ENCODE measurements at places on chromosomes 6 and 20. TPM values are rescaled to one million over a fixed set of nuclear protein-coding genes. Genes with fewer than 3 reads are reported as not detected.

Gene RREB1
- total RNA-seq, result 46.3 TPM

Gene SLC17A2
- total RNA-seq, result 32.9 TPM

Gene C20orf141
- total RNA-seq, result not detected

Gene CASS4
- 0.89 TPM for total RNA-seq

Gene TRAPPC3L
- not detected for total RNA-seq

Gene ANKRD66
- total RNA-seq, result not detected

Gene SGK2
- total RNA-seq, result 80.2 TPM

Gene KIFC1
- 0.88 TPM for total RNA-seq

Gene POLR1C
- total RNA-seq, result 17.7 TPM

DNA sequence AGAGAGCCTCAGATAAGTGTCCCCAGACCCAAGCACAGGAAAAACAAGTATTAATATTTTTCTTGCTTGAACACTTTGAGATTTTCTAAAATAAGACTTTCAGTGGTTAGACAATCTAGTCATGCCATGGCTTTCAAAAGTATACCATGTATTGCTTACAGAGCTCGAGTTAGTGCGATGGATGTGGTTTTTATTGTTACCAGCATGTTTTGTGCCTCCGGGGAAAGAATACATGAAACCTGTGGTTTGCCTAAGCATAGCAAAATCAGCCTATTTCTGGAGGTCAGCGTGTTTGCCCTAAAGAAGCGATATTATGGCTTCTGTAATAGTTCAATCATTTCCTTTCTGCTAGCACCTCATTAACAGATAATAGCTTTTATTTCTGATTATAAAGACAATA is 21.6 kb downstream of the RIN2 start:
- no peak for DNase-seq
- no peaks in the 10 kb centered on the region for H3K27me3 ChIP-seq
- H3K27ac ChIP-seq, result no peak overlapping the region
- H3K36me3 ChIP-seq, result no peaks in the 10 kb centered on the region

DNA sequence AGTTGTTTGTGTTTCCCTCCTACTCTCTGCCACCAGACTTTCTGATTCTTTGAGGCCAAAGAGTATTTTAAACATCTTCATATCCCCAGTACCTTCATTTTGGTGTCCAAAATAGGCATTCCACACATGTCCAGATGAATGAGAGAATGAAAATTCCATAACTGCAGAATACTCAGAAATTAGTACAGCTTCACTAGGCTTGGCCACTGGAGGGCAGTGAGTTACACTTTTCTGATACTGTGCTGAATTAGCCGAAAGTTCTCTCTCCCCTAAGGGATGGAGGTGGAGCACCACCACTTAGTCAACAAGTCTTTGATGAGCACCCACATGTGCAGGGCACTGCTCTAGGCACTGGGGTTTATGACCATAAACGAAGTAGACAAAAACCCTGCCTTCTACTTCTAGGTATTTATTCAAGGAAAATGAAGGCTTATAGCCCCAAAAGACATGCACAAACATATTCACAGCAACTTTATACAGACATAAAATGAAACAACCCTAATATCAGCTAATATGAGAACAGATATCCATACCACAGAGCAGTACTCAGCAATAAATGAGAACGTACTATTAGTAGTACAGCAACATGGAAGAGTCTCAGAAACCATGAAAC is 46.1 kb upstream of the TMEM217 start:
- H3K27ac ChIP-seq, result no peak overlapping the region
- DNase-seq, result no peak
- peaks cover 13% of the 10 kb centered on the region for H3K36me3 ChIP-seq
- no peak overlapping the region for H3K4me3 ChIP-seq

GRCh38 chr20:23367770-23368169 is 5.8 kb downstream of the GZF1 start:
- H3K4me3 ChIP-seq, result no peak overlapping the region
- H3K4me1 ChIP-seq, result no peaks in the 10 kb centered on the region
- H3K27ac ChIP-seq, result no peak overlapping the region
- DNase-seq, result no peak
- no peaks in the 10 kb centered on the region for H3K36me3 ChIP-seq
- H3K27me3 ChIP-seq, result no peaks in the 10 kb centered on the region

GRCh38 chr20:54267483-54268003 is 59.7 kb downstream of the PFDN4 start:
- no peak overlapping the region for H3K4me3 ChIP-seq
- H3K36me3 ChIP-seq, result no peaks in the 10 kb centered on the region
- H3K27ac ChIP-seq, result no peak overlapping the region
- no peaks in the 10 kb centered on the region for H3K4me1 ChIP-seq
- no peak for DNase-seq
- H3K27me3 ChIP-seq, result no peaks in the 10 kb centered on the region

GRCh38 chr6:137676888-137677287 is 182.7 kb upstream of the OLIG3 start:
- no peak overlapping the region for H3K27ac ChIP-seq
- no peaks in the 10 kb centered on the region for H3K36me3 ChIP-seq
- no peaks in the 10 kb centered on the region for H3K4me1 ChIP-seq
- no peaks in the 10 kb centered on the region for H3K27me3 ChIP-seq

DNA sequence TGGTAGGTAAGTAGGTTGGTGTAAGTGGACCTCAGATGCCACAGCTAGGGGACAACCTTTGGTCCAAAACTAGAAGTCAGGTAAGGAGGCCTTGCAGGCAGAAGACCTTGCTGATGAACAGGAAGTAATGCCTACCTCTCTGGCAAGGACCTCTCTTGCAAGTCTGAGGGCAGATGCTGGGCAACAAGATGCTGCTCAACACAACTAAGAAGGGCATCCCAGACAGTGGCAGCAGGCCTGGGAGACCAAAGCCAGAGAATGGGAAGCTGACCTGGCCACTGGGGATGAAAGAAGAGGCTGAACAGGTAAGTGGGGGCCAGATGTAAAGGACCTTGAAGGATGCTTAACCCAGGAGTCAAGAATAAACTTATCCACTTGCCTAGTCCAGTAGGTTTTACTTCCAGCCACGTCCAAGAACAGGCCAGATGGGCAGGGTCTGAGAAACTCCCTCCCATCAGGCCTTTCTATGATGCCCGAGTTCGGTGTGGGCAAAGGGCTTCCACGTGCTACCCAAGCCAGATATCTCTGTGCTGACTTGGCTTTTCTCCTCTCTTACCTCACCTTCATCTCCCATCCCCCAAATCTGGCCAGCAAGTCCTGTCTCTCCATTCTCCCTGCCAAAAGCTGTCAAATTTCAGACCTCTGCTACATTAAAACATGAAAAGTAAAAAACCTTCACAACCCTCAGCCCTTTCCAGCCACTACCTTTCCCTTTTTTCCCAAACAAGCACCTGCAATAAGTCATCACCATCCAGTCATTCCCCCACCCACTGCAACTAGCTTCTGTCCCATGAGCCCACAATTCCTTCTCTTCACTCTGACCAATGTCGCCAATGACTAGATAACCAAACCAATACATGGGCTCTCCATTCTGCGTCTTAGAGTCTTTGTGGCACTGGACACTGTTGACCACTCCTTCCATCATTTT is 11.5 kb upstream of the PLCG1 start:
- no peaks in the 10 kb centered on the region for H3K4me1 ChIP-seq
- no peak overlapping the region for H3K4me3 ChIP-seq
- DNase-seq, result peak; percentile 85
- peak overlapping the region; percentile 22 for H3K27ac ChIP-seq

- no peaks in the 10 kb centered on the region for H3K4me1 ChIP-seq
- DNase-seq, result no peak
- H3K36me3 ChIP-seq, result no peaks in the 10 kb centered on the region
- H3K27ac ChIP-seq, result no peak overlapping the region
- H3K4me3 ChIP-seq, result no peak overlapping the region
These were observed 231.9 kb downstream of the LAMA2 start for GRCh38 chr6:129114636-129115391.

DNA sequence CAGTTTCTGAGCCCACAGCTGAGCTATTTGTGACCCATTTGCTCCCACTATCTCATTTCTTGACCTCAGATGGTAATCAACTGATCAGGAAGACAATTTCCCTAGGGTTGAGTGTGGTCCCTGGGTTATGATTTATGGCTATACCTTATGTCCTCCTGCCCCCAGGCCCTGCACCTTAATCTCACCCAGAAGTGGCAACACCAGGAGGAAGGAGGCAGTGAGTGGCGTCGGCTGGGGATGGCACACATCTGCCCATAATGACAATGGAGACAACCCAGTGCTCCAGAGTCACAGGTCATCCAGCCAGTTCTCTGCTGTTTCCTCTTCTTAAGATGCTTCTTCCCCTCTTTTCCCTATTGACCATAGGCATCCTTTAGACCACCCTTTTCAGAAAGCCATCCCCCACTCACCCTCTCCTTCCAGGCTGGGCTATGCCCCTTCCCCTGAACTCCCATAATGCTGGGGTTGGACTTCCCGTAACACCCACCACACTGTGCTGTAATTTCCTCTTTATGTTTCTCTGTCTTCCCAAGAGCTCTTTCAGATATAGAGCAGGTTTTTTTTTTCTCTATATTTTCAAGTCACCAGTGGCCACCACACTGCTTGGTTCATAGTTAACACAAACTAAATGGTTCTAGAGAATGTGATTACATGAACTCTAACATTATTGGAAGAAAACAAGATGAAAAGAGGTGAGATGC is 8.0 kb downstream of the TRIM10 start:
- no peak overlapping the region for H3K27ac ChIP-seq
- H3K27me3 ChIP-seq, result no peaks in the 10 kb centered on the region
- no peak for DNase-seq

- no peak overlapping the region for H3K27ac ChIP-seq
- no peaks in the 10 kb centered on the region for H3K36me3 ChIP-seq
- DNase-seq, result no peak
- H3K27me3 ChIP-seq, result peaks cover 11% of the 10 kb centered on the region
These were observed 470 bp downstream of the COL20A1 start for GRCh38 chr20:63293456-63293855.

DNA sequence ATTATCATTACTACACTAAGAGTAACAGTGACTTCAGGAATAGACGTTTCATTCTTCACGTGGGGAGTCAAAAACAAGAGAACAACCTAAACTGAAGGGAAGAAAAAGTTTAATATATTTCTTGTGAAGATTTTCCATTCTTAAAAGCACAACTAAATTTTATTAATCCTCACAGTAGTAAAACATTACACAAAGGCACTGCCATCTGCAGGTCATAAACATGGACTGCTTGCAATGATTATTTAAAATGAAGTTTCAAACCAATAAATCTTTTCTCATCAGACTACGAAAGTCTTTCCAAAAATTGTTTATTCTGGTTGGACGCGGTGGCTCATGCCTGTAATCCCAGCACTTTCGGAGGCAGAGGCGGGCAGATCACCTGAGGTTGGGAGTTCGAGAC is 2.6 kb downstream of the NCOA5 start:
- H3K4me3 ChIP-seq, result no peak overlapping the region
- no peaks in the 10 kb centered on the region for H3K4me1 ChIP-seq
- no peak for DNase-seq
- no peaks in the 10 kb centered on the region for H3K27me3 ChIP-seq
- no peaks in the 10 kb centered on the region for H3K36me3 ChIP-seq
- no peak overlapping the region for H3K27ac ChIP-seq

GRCh38 chr6:99305021-99305554 is 44.4 kb downstream of the FAXC start:
- no peaks in the 10 kb centered on the region for H3K4me1 ChIP-seq
- no peak overlapping the region for H3K27ac ChIP-seq
- no peak overlapping the region for H3K4me3 ChIP-seq
- no peak for DNase-seq

DNA sequence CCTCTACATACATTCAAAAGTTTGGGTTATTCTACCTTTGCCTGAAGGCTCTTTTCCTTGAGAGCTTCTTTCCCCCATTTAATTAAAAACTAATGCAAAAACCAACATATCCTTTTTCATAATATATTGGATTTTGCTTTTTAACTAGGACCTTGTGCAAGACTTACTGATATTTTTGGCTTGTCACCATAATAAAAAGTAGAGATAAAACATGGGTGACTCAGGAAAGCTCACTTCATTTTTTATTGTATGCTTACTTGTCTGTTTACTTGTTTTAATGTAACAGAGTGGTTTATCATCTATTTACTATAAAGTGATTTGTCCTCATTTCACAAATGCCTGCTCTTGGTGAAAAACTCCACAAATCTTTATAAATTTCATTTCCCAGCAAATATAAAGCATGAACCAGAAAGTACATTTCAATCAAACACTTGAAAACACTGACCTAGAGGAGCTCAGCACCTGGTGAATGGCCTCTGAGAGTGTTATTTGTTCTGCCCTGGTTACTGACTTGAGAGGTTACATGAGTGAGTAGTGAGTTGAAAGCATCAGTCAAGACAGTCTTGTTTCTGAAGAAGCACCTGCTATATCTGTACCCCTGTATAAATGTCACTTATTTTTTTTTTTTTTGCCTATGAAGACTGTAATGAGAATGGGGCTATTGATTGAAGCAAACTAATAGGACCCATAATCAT is 20.8 kb downstream of the ADGRG6 start:
- H3K4me1 ChIP-seq, result no peaks in the 10 kb centered on the region
- no peak for DNase-seq
- no peak overlapping the region for H3K4me3 ChIP-seq
- H3K27ac ChIP-seq, result no peak overlapping the region

DNA sequence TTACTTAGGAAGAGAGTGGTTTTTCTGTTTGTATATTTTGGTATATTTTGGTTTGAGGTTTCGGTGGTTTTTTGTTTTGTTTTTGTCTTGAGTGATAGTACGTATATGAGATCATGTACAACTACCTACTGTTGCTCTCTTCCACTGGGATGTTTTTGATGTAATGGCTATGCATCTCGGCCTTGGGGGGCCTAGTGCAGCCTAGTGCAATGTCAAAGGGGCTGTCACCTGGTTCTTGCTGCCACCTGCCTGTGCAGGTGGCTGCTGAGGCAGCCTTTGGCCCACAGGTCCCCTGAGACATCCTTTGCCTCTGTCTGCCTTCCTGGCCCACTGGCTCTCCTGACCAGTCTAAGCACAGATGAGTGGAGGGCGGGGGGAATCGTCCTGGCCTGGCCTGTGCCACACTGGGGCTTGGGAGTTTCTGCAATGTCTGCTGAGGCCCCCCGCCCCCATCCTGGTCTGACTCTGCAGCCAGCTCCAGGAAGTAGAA is 546.6 kb downstream of the CD83 start:
- H3K4me1 ChIP-seq, result no peaks in the 10 kb centered on the region
- no peak overlapping the region for H3K27ac ChIP-seq
- H3K27me3 ChIP-seq, result no peaks in the 10 kb centered on the region
- no peaks in the 10 kb centered on the region for H3K36me3 ChIP-seq
- no peak overlapping the region for H3K4me3 ChIP-seq
- no peak for DNase-seq

Measured in right lobe of liver (tissue), 6 donors.